ENCODE measurements at places on chromosomes 12 and 14. TPM values are rescaled to one million over a fixed set of nuclear protein-coding genes. Genes with fewer than 3 reads are reported as not detected.
A peak's percentile ranks its signal among the peaks of the same experiment; 100 is the strongest.

CTSG gene
- total RNA-seq, result not detected

GRCh38 chr14:61493239-61493638, 171.9 kb downstream of the PRKCH start:
- H3K4me1 ChIP-seq, result no peaks in the 10 kb centered on the region
- DNase-seq, result no peak
- H3K27me3 ChIP-seq, result no peaks in the 10 kb centered on the region

DNA sequence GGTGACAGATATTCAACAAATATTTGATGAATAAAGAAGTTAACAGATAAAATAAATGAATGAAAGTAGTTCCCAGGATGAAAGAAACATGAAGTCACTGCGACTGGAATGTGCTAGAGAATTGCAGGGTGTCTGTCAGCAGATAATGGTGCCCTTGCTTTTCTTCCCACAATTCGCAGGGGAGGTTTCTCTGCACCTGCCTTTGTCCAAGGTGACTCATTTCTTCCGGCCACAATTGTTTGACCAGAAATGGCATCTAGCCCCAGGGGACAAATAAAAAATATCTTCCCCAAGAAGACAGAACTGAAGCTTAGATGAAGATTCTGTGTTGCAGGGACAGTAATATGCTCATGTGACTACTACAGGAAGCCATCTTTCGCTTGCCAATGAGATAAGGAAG, 316.1 kb upstream of the TBX3 start:
- H3K4me3 ChIP-seq, result no peak overlapping the region
- no peaks in the 10 kb centered on the region for H3K27me3 ChIP-seq
- H3K36me3 ChIP-seq, result no peaks in the 10 kb centered on the region
- no peaks in the 10 kb centered on the region for H3K4me1 ChIP-seq

DNA sequence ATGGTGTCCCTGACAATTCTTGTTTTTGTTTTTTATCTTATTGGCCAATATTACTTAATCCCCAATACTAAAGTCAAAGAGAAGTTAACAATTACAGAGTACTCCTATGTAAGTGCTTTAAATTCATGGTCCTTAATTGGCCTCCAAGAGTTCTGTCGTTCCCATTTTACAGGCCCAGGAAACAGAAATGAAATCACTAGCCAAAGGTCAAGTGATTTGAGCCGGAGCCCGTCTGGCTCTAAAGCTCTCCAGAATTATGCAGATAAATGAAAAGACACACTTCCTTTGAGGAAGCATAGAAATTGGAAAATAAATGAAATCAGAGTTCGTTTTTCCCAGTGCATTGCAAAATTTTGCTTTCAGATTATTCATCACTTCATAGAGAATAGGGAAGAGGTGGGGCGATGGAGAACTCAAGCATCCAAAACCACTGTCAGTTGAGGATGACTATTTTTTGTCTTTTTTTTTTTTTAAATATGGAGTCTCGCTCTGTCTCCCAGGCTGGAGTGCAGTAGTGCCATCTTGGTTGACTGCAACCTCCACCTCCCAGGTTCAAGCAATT, 78.5 kb downstream of the MAP1LC3B2 start:
- peaks cover 5% of the 10 kb centered on the region for H3K27me3 ChIP-seq
- H3K4me1 ChIP-seq, result no peaks in the 10 kb centered on the region
- H3K4me3 ChIP-seq, result no peak overlapping the region
- no peak for DNase-seq

- H3K36me3 ChIP-seq, result peaks cover 24% of the 10 kb centered on the region
- H3K4me3 ChIP-seq, result no peak overlapping the region
- H3K27ac ChIP-seq, result no peak overlapping the region
These were observed 53.4 kb downstream of the TRAFD1 start for GRCh38 chr12:112178796-112179195.

GRCh38 chr12:115504306-115505290, 772.9 kb downstream of the MED13L start:
- H3K4me1 ChIP-seq, result peaks cover 32% of the 10 kb centered on the region
- H3K4me3 ChIP-seq, result peak overlapping the region; percentile 31
- H3K27me3 ChIP-seq, result no peaks in the 10 kb centered on the region
- no peaks in the 10 kb centered on the region for H3K36me3 ChIP-seq
- H3K27ac ChIP-seq, result peak overlapping the region; percentile 70

DNA sequence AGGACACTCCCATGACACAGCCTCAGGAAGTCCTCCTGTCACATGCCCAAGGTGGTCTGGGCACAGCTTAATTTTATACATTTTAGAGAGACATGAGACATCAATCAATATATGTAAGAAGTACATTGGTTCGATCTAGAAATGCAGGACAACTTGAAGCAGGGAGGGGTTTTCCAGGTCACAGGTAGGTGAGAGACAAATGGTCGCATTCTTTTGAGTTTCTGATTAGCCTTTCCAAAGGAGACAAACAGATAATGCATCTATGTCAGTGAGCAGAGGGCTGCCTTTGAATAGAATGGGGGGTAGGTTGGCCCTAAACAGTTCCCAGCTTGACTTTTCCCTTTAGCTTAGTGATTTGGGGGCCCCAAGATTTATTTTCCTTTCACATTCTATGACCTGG, 2.5 kb downstream of the HSPB8 start:
- no peak overlapping the region for H3K4me3 ChIP-seq
- H3K4me1 ChIP-seq, result no peaks in the 10 kb centered on the region
- peaks cover 3% of the 10 kb centered on the region for H3K27me3 ChIP-seq
- H3K27ac ChIP-seq, result no peak overlapping the region

DNA sequence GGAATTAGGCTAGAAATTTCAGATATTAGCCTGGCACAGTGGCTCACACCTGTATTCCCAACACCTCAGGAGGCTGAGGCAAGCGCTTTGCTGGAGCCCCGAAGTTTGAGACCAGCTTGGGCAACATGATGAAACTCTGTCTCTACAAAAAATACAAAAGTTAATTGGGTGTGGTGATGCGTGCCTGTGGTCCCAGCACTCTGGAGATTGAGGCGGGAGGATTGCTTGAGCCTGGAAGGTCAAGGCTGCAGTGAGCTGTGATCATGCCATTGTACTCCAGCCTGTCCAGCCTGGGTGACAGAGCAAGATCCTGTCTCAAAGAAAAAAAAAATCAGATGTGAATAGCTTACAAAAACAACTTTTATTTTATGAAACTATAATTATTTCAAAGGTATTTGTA, 15.1 kb downstream of the FRMD6 start:
- H3K27ac ChIP-seq, result no peak overlapping the region
- DNase-seq, result no peak
- H3K4me3 ChIP-seq, result no peak overlapping the region
- H3K27me3 ChIP-seq, result no peaks in the 10 kb centered on the region
- no peaks in the 10 kb centered on the region for H3K36me3 ChIP-seq
